Fibroblast of skin of left biceps (primary cell): ENCODE measurements at places on chromosomes 5 and 9.

DNA sequence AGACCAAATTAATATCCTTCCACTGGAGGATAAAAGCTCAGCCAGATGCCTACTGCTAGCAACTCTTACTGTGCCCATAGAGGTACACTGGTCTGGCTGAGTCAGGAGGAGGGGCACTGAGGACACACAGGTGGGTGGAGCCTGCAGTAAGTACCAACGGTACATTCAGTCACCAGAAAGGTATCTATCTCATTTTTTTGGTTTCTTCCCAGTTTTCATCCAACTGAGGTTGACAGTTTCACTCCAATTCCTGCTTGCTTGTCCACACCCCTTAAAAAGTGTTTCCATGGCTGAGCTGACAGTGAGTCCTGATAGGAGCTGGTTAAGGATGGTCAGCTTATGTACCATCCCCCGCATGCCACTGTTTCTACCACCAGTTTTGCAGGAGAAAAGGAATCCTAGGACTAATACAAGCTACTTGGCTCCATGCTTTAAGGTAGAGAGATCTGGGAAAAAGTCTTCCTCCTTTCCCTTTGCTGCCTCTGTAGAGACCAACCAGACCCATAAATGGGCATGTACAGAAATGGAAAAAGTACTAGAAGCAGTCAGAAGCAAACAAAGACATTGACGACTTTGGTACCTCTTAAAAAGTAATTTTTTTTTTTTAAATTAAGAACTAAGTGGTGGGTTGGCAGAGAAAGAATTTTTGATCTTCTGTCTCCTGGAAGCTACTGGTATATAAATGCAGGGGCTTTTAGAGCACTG, 3.2 kb downstream of the ELL2 start:
- DNase-seq, result no peak

- DNase-seq, result no peak
Observed at GRCh38 chr5:8751971-8752370, 793.9 kb downstream of the SEMA5A start.

- DNase-seq, result no peak
Observed at GRCh38 chr5:124979251-124979650, 232.8 kb upstream of the ZNF608 start.

DNA sequence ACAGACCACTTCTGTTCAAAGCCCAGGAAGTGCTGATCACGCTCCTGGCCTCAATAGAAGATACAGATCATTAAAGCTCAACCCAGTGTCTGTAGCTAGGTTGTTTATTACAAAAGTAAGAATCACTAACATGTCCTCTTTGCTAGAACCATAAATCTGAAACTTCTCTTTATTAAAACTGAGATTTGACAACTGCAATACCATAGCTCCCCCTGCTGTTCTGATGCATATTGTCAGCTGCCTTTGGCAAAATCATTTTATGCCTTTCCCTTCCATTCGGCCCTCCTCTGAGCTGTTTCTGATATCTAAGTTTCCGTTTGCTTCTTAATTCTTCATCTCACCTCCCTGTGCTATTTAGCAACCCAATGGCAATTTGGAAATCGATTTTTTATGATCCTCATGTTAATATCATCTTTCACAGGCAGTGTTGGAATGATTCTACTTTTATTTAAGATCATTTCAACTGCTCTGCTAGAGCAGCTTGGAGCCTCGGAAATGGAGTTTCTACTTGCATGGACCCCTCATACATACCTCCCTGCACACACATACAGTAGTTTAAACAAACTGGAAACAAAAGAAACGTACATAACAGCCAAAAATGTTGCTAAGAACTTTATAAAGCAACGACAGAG, 998.8 kb downstream of the MAT2B start:
- DNase-seq, result peak; percentile 33

- DNase-seq, result no peak
Observed at GRCh38 chr5:10364186-10364689, 10.7 kb downstream of the MARCHF6 start.

DNA sequence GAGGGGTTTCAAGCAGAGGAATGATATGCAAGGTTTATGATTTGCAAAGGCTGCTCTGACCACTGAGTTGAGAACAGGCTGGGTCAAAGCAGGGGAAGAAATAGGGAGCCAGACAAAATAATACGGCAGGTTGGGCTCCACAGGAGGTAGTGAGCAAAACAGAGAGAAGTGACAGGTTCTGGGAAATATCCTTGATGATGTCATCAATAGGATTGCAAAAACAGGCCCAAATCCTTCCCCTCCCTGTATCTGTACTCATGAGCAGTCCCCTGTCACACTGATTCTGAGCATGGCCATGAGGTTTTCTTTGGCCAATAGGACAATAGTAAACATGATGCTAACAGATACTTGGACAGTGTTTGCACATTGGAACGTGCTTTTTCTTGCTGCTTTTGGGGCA, 471.8 kb upstream of the BRINP1 start:
- DNase-seq, result no peak

GRCh38 chr9:137715321-137715720, 96.5 kb downstream of the EHMT1 start:
- no peak for DNase-seq

- no peak for DNase-seq
Observed at GRCh38 chr9:112437406-112437805, 49.2 kb upstream of the KIAA1958 start.

- no peak for DNase-seq
Observed at GRCh38 chr5:179373961-179374505, 28.8 kb upstream of the ADAMTS2 start.

- DNase-seq, result no peak
Observed at GRCh38 chr5:120229036-120229435, 235.1 kb upstream of the PRR16 start.

GRCh38 chr5:74664551-74664950, 20.5 kb upstream of the HEXB start:
- DNase-seq, result no peak

DNA sequence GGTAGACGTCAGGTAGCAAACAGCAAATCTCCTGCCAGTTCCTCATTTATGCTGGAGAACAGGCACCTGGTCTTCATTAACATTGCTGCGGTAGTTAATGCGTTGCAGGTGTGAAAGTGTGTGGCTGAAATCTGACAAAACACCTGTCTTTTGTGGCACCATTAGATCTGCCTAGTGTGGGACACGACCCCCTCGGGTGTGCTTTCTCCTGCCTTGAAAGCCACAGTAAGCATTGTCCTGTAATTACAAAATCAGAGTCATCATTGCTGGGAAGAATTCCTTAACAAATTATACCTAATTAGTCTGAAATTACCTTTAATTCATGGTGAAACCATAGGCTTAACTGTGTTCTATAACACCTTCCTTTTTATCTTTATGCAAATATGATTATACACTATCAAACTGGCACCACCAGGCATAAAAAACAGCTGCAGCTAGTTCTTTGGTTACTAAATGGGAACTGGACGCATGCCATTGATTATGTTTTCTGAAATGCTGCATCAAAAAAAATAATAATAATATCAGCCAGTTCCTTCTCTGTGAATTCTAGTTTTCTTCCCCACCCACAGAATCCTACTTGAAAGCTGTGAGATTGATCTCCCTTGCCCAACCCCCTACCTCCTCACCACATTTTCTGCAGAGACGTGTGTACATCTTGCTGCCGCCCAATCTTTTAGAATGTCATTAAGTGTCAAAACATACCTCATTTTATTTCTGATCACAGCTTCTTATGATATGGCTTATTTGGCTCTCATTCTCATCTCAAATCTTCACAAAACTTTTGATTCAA, 374.0 kb downstream of the NFIB start:
- no peak for DNase-seq
